ENCODE measurements at places on chromosomes 5 and 9. TPM values are rescaled to one million over a fixed set of nuclear protein-coding genes. Genes with fewer than 3 reads are reported as not detected.

IL31RA gene
- 0.11 TPM for polyA plus RNA-seq

GRCh38 chr5:123178683-123179082 lies 89.6 kb downstream of the PRDM6 start:
- DNase-seq, result no peak

PAPPA gene
- 2.9 TPM for polyA plus RNA-seq

DAB2 gene
- polyA plus RNA-seq, result 235 TPM

SLIT3 gene
- 49.7 TPM for polyA plus RNA-seq

DNA sequence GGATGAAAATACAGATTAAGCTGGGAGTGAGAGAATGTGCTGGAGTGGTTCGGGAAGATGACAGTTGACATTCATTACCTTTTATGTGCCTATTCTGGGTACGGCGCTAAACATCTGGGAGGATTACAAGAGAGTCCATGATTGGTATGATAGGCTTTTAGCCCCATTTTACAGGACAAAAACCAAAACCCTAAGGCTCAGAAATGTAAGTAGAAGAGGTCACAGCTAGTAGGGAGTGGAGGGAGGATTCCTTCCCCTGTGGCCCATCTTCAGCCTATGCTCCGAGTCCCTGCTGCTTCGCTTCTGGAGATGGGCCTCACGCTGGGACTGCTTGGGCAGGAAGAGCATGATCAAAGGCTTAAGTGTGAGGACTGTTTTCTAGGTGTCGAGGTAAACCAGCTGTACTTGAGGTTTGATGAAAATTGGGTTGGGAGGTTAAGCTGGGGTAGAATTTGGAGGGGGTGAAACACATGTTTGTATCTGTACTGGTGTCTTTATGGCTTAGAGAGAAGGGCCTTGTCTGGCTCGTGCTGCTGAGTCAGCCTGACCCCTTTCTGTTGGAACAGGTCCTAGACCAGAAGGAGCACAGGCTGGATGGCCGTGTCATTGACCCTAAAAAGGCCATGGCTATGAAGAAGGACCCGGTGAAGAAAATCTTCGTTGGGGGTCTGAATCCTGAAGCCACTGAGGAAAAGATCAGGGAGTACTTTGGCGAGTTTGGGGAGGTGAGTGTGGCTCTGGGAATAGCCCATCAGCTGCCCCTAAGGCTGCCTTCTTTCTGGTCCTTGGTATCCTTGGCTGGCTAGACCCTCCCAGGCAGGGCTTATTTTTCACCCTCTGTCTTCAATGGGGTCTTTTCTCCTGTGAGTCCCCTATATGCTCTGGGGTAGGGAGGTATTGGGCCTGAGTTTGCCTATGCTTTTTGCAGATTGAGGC lies 2.1 kb downstream of the HNRNPAB start:
- DNase-seq, result no peak

- DNase-seq, result no peak
Measured at GRCh38 chr9:68798423-68798822, 93.4 kb downstream of the PIP5K1B start.
